CD4-positive, alpha-beta memory T cell (primary cell): ENCODE measurements at places on chromosomes 11 and 22. TPM values are rescaled to one million over a fixed set of nuclear protein-coding genes. Genes with fewer than 3 reads are reported as not detected.
A peak's percentile ranks its signal among the peaks of the same experiment; 100 is the strongest.

GRCh38 chr11:61893981-61894380 is 2.6 kb upstream of the FADS3 start:
- DNase-seq = no peak

DNA sequence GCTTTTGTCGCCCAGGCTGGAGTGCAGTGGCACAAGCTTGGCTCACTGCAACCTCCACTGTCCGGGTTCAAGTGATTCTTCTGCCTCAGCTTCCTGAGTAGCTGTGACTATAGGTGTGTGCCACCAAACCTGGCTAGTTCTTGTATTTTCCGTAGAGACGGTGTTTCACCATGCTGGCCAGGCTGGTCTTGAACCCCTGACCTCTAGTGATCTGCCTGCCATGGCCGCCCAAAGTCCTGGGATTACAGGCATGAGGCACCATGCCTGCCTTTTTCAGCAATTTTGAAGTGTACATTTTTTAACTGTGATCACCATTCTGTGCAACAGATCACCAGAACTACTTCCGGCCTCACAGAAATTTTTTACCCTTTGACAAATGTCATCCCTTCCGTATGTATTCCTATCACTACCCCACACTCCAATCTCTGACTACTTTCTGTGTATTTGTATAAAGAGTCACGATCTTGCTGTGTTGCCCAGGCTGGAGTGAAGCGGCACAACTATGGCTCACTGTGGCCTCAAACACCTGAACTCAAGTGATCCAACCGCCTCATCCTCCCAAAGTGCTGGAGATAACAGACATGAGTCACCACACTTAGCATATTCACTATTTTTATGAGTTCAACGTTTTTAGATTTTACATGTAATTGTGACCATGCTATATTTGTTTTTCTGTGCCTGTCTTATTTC is 44.0 kb downstream of the XKR3 start:
- DNase-seq = no peak

- peak; percentile 40 for DNase-seq
Observed at GRCh38 chr11:107689317-107690202, 22.3 kb downstream of the SLN start.

DNA sequence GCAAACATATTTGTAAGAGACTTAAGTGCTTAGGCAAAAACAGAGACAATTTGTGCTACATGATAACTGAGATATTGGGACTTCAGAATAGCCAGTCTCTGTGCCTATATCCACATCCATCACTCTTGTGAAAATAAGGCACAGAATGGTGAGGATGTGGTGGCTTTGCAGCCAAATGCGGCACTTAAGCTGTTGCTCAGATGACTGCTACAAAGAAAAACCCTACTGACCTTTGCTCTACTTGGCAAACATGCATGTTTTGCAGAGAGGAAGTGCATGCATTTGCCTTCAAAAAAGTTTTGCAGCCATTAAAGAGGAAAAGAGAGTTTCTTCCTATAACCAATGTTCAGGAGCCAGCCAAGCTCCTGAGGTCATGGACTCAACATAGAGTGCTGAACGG is 675.0 kb upstream of the KIRREL3 start:
- no peak for DNase-seq

DNA sequence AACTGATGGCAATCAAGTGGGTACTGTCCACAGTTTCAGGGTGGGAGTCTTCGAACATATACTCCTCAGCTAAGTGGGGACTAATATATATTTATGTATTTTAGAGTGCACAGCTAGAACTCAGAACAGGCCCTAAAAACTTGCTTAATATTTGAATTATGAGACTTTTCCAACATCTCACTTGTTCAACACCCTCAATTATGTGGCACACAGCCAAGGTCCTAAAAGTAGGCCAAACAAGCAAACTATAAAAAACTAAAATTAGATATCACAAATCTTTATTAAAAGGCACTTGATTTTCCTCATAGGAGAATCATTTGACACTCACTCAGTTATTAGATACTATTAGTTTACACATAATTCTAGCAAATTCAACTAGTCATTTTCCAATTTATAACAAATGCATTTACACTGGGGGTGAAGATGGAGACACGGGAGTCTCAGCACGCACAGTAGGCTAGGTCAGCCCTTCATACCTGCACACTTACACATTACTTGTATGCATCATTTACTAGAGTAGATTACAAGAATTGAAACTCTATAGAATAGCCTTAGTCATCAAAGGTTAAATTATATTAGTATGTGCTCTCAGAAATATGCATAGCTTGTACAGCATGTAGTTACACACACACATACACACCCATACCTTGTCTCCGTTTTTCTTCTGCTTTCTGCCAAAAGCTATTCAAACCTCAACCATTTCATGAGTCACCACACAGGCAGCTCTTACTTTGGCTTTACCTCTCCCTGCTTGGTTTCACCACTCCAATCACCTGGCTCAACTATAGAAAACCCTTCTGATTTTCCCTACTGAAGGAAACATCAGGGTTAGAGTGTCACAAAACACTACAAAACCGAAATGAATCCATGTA is 171.5 kb downstream of the SBF2 start:
- DNase-seq = no peak

- DNase-seq = no peak
Observed at GRCh38 chr11:75342966-75343870, 8.2 kb downstream of the ARRB1 start.

- DNase-seq = no peak
Observed at GRCh38 chr11:20564846-20565635, 34.4 kb upstream of the SLC6A5 start.

TECTA gene
- polyA plus RNA-seq = 0.07 TPM

NXPE4 gene
- polyA plus RNA-seq = not detected
